Colonic mucosa (tissue), 4 donors: ENCODE measurements at places on chromosomes 13 and 19. TPM values are rescaled to one million over a fixed set of nuclear protein-coding genes. Genes with fewer than 3 reads are reported as not detected.

ZNF578 gene
- 0.40 TPM for total RNA-seq

RTBDN gene
- total RNA-seq, result 0.35 TPM

ZAR1L gene
- not detected for total RNA-seq

LAMP1 gene
- 226 TPM for total RNA-seq

CLIP3 gene
- total RNA-seq, result 11.7 TPM

BABAM1 gene
- total RNA-seq, result 73.7 TPM

HRC gene
- total RNA-seq, result 0.53 TPM

ZNF547 gene
- total RNA-seq, result 1.2 TPM

PGLYRP1 gene
- total RNA-seq, result not detected

REX1BD gene
- total RNA-seq, result 79.6 TPM

C5AR2 gene
- total RNA-seq, result 0.74 TPM

PTH2 gene
- not detected for total RNA-seq

NCR1 gene
- total RNA-seq, result not detected

IZUMO2 gene
- total RNA-seq, result not detected
